Panc1 (cell line): ENCODE measurements at places on chromosomes 2 and 18.

- no peak for DNase-seq
Observed at GRCh38 chr2:16824472-16824871, 158.8 kb upstream of the CYRIA start.

GRCh38 chr18:37335409-37335736 lies 230.2 kb downstream of the CELF4 start:
- no peak for DNase-seq

- DNase-seq: no peak
Observed at GRCh38 chr2:237558961-237559641, 7.3 kb upstream of the PRLH start.

GRCh38 chr18:76472829-76473228 lies 22.2 kb downstream of the ZNF516 start:
- no peak for DNase-seq

DNA sequence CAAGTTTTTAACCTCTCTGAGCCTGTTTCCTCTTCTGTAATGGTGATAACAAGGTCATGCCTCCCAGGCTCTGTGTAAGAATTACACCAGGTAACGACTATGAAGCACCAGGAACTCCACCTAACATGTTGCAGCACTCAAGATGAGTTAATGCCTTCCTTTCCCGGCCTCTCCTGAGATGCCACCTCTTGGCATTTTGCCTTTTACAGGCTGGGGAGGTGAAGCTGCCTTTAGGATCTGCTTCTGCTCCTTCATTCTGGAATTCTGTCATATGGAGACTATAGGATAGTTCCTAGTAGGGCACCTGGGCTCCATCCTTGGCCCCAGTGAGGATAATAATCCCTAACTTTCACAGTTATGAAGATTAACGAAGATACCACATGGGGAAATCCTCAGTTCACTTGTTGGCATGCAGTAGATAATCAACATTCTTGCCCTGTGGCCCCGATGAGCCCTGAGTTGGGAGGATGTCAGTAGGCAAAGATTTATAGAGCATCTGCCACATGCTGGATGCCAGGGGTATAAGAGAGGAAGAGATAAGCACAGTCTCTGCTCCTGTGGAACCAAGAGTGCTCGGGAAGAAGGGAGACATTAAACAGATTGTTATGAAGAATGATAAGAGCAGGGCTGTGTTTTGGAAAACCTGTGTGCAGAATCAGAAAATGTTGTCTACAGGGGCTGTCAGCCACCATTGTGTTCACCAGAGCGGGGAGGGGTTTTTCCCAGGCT lies 43.9 kb upstream of the KCNF1 start:
- no peak for DNase-seq

DNA sequence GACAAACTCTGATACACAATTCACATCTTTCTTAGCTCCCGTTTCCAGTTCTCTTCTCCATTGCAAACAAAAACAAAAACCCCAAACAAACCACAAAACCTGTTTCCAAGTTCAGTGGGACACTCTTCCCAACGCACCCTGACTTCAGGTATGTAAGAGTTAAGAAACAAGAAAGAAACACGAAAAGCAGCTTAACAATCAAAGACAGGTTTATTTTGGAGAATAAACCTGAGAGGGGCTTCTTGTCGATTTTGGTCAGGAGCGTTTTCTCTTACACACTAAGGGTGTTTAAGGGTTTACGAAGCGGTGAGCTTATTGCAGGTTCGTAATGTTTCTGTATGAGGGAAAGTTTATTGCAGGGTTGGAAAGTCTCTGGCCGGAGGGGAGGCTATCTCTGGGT lies 905 bp upstream of the ATG16L1 start:
- DNase-seq: no peak

DNA sequence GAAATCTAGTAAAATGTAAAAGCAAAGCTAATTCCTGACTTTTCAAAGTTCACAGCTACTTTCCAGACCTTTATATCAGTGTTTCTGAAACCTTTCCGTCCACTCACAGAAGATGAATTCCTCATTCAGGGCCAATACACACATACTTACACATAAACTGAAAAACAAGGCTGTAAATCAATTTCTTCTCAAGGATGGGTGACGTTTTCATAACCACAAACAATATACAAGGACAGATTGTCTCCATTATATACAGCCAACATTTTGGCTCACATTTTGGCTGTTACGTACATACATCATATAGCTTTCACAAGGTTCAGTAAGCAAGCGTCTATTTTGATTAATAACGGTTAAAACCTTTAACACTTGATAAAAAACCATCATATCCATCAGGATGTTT lies 1.4 kb downstream of the RPRD1A start:
- no peak for DNase-seq

GRCh38 chr2:10103179-10103578 lies 19.4 kb upstream of the RRM2 start:
- DNase-seq: no peak

DNA sequence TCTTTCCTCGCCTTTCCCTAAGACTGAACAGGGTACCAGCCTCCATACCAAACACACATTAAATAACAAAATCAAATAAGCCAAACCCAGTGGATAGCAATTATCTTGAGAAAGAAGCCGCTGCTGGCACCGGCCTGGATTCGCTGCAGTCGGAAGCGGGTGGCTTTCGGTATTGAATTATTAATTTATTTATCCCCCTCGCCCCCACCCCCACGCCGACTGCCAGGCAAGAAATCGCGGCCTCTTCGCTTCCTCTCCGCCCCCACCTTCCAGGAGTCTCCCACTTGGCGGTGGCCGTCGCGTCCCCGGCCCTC lies 370 bp upstream of the ZNF804A start:
- no peak for DNase-seq

DNA sequence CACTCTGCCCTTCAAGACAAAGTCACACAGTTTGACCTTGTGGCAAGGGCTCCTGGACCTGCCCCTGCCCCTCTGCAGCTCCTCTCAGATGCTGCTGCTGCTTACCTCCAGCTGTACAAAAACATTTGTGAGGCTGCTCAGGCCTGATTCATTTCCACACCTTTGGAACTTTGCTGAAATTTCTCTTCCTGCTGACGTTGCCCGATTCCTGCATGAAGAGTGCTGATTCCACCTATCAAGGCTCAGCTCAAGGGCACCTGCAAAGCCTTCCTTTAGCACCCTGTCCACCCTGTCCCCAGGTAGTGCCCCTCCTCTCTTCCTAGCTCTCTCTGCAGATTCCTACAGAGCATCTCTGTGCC lies 738.3 kb upstream of the HS6ST1 start:
- no peak for DNase-seq

DNA sequence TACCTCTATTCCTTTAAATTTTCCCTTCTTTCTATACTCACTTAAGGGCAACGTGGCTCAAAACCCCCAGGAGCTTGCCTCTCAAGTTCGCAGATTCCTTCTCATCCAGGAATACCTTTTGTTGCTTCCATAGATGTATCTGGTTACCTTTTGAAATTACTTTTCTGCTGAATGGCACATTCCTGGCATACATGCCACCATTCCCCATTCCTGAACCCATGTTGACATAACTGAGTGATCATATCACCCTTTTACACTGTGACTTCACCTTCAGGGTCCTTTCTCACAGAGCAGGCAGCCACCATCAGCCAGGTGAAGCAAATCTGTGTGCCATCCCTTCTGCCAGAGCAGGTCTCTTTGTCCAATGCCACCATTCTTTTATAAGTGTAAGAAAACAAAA lies 615.8 kb downstream of the ARHGAP15 start:
- DNase-seq: no peak

DNA sequence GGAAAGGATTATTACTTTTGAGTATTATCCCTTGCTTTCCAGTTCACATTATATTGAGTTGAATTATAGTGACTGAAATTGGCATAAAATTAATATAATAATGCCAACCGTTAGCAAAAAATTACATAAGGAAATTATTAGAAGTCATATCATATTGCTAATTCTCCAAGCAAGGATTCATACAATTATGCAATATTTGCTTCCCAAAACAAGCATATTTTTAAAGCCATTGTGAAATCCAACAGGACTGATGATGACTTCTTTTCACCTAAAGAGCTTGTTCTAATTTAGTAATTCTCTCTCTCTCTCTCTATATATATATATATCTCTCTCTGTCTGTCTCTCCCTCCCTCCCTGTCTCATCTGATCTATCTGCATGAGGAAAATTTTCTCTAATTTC lies 283.5 kb downstream of the DSEL start:
- DNase-seq: no peak

DNA sequence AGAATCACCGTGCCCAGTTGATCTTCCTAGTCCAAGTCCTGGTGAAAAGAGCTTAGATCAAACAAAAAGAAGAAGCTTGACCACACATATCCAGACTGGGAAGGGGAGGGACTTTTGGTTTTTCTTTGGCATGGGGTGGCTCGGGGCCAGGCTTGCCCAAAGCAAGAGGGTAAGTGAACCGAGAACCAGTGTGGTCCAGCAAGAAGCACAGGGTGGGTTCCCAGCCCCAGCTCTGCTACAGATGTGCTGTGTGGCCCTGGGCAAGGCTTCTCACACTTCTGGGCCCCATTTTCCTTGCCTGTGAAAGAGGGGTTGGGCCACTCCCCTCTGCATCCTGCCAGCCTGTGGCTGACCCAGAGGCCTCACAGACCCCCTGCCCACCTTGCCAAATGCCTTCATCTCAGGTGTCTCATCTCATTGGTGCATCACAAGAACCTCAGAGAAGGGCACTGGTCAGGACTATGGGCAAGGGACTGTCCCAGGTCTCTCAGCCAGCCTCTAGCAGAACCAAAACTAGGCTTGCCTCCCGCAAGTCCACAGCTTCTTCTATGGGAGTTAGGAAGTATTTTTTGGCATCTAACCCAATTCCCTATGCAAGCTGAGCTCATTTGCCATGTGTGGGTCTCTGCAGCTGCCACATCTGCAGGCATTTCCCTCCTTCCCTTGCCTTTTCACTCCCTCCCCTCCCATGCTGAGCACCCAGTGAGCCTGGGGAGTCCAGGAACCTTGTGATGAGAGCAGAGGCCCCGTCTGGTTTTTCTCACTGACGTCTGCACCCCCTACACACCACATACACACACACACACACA lies 6.9 kb downstream of the ATP6V1B1 start:
- no peak for DNase-seq

GRCh38 chr2:107742460-107743027 lies 84.1 kb upstream of the RGPD4 start:
- no peak for DNase-seq

DNA sequence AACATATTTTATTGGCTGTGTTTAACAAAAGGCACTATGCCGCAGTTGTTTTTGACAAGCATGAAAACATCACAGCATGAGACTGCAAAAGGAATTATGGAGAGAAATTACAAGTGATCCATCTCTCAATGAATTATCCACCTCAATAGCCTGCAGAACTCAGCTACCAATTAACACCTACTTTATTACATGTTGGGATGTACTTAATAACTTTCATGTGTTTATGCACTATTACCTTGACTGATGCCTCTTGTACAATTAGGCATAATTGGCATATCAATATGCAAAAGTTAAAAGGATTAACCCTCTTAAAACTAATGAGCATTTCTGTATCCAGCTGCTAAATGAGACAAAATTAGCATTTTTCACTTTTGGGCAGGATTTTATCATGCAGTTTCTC lies 27.8 kb downstream of the ARHGAP15 start:
- DNase-seq: no peak

GRCh38 chr2:149732730-149733290 lies 145.2 kb upstream of the MMADHC start:
- DNase-seq: no peak

DNA sequence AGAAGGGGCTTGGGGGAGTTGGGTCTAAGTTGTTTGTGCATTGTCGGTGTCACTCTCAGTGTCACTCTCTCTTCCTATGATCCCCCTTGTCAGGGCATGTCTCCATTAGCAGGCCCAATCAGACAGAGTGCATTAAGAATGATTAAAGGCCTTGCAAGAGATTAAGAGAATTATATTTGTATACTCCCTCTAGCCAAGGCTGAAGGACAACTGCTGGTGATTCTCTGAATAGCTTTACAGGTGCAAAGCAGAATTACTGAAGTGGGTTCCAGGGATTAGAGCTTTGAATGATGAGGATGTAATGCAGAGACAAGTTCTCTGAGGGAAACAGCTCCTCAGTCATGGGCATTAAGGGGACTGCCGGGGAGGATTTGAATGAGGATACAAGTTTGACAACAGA lies 104.8 kb upstream of the LGALSL start:
- no peak for DNase-seq

DNA sequence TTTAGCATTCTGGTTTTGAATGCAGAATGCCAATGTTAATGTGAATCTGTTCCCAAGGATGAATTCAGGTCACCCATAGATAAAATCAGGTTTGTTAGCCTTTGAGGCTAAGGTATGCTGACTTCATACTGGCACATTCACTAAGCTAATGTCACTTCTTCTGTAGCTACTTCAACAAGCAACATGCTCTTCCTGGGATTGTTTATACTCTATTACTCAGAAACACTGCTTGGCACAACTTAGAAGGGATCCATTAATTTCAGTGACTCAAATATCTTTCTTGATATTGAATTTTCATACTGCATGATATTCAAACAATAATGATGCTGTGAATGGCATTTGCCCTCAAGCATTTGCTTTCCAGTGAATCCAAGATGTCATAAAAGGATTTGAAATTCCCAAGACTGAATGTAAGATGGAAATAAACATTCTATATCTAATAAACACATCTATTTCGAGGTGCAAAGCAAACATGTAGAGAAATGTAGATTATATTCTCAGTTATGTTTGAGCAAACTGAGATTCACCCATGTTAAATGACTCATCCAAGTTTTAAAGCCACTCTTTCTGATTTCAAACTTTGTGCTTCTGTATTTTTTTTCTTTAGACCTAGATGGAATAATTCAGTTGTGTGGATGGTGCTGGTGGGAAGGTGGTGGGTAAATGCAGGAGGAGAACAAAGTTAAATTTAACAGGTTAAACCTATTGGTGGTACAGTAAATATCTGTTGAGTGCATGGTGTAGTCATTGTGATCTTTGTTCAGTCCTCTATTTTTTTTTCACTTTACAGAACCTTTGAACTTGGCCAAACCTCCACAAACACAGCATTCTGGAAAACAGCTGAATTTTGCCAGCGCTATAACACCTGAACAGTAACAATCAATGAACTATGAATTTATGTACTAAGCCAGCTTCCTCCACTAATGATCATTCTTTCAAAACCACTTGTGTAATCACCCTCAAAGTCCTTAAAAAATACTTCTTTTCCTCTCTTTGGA lies 162.1 kb upstream of the XIRP2 start:
- no peak for DNase-seq

GRCh38 chr2:50396298-50396631 lies 635.7 kb downstream of the NRXN1 start:
- no peak for DNase-seq

DNA sequence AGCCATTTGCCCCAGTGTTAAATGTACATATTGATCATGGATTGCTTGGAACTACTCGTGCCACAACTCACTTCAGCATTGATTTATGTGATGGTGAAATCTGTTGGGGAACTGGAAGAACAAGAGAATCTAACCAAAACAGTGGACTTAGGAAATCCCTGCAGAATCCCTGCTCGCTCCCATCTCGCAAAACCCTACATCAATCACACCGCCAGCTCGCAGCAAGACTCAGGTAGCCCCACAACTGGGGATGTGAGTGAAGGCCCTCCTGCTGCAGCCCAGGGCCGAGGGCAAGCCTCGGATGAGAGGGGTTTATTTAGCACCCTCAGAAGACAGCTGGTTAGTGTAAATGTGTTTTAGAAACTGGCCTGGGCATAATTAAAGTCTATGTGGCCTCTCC lies 171.6 kb downstream of the ANAPC1 start:
- DNase-seq: no peak

- DNase-seq: no peak
Observed at GRCh38 chr2:209181984-209182383, 241.9 kb upstream of the MAP2 start.
